ENCODE measurements at places on chromosomes 6 and 20. TPM values are rescaled to one million over a fixed set of nuclear protein-coding genes. Genes with fewer than 3 reads are reported as not detected.

GRCh38 chr6:33983109-33983716 lies 162.7 kb downstream of the GRM4 start:
- peaks cover 7% of the 10 kb centered on the region for H3K4me1 ChIP-seq
- H3K27me3 ChIP-seq: peaks cover under 1% of the 10 kb centered on the region
- H3K27ac ChIP-seq: no peak overlapping the region
- no peaks in the 10 kb centered on the region for H3K36me3 ChIP-seq
- H3K4me3 ChIP-seq: no peak overlapping the region

DNA sequence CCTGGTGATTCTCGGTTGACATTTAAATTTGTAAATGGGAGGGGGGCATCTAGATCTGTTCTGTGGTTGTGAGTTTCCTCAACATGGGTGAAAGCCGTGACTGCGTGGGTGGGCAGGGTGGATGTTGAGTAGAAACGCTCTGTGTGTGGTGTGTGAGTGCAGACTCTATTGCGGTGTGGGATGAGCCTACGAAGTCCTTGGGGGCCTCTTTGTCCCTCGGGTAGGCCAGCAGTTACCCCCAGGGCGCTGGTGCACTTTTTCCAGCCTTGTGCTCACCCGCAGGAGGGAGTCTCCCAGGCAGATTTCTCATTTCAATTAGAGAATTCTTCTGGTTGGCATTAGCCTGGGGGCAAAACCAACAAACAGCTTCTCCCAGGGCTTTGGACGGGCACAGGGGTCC lies 10.6 kb downstream of the TOX2 start:
- H3K27me3 ChIP-seq: peaks cover 77% of the 10 kb centered on the region
- no peak overlapping the region for H3K27ac ChIP-seq
- no peak for DNase-seq
- H3K4me3 ChIP-seq: no peak overlapping the region

DNA sequence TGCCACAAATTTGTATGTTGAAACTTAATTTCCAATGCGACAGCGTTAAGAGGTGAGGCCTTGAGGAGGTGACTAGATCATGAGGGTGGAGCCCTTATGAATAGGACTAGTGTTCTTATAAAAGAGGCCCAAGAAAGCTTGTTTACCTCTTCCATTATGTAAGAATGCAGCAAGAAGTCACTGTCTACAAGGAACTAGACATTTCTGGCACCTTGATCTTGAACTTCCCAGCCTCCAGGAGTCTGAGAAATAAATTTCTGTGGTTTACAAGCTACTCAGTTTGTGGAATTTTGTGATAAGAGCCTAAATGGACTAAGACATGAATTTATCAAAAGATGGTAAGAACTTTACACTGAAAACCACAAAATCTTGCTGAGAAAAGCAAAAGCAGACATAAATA lies 173.6 kb upstream of the SGK1 start:
- H3K36me3 ChIP-seq: peaks cover 2% of the 10 kb centered on the region
- no peaks in the 10 kb centered on the region for H3K4me1 ChIP-seq
- H3K27me3 ChIP-seq: no peaks in the 10 kb centered on the region
- H3K27ac ChIP-seq: no peak overlapping the region
- no peak for DNase-seq
- no peak overlapping the region for H3K4me3 ChIP-seq

- H3K27ac ChIP-seq: peak overlapping the region; percentile 85
- no peak for DNase-seq
- H3K27me3 ChIP-seq: no peaks in the 10 kb centered on the region
- peaks cover 39% of the 10 kb centered on the region for H3K4me1 ChIP-seq
Observed at GRCh38 chr6:34697904-34698559, 1.5 kb upstream of the ILRUN start.

GRCh38 chr6:71383901-71384489 lies 95.4 kb downstream of the OGFRL1 start:
- no peaks in the 10 kb centered on the region for H3K4me1 ChIP-seq
- no peaks in the 10 kb centered on the region for H3K36me3 ChIP-seq
- H3K27me3 ChIP-seq: peaks cover 3% of the 10 kb centered on the region
- no peak overlapping the region for H3K4me3 ChIP-seq
- DNase-seq: no peak
- H3K27ac ChIP-seq: no peak overlapping the region

DNA sequence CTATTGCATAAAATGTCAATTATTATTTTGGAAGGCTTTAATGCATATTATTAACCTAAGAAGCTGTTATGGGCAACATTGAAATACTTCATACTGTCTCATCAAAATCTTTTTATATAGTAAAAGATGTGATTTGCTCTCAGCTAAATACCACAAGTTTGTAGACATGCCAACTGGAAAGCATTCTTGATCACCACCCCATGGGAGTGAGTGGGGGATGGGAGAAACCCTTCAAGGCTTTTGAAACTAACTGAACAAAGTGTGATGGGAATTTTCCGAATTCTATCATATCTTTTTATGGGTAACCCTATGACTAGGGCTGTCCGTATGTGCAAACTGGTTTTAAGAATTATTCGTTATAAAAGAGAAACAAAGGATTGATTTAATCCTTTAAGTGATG lies 377.3 kb upstream of the JAG1 start:
- no peak overlapping the region for H3K27ac ChIP-seq
- no peaks in the 10 kb centered on the region for H3K36me3 ChIP-seq
- H3K4me1 ChIP-seq: no peaks in the 10 kb centered on the region
- H3K4me3 ChIP-seq: no peak overlapping the region

- peak; percentile 65 for DNase-seq
- peak overlapping the region; percentile 99 for H3K27ac ChIP-seq
- peak overlapping the region; percentile 97 for H3K4me3 ChIP-seq
- peaks cover 62% of the 10 kb centered on the region for H3K4me1 ChIP-seq
Observed at GRCh38 chr6:32840604-32841246, 2.2 kb upstream of the TAP2 start.

- H3K4me1 ChIP-seq: peaks cover 2% of the 10 kb centered on the region
- no peak for DNase-seq
- no peaks in the 10 kb centered on the region for H3K36me3 ChIP-seq
- H3K4me3 ChIP-seq: no peak overlapping the region
- H3K27ac ChIP-seq: no peak overlapping the region
Observed at GRCh38 chr6:31001281-31001888, 8.9 kb upstream of the MUC22 start.

- DNase-seq: no peak
- no peak overlapping the region for H3K27ac ChIP-seq
- H3K27me3 ChIP-seq: peaks cover 23% of the 10 kb centered on the region
- H3K4me1 ChIP-seq: no peaks in the 10 kb centered on the region
Observed at GRCh38 chr6:70336996-70337742, 34.3 kb upstream of the COL9A1 start.

DNA sequence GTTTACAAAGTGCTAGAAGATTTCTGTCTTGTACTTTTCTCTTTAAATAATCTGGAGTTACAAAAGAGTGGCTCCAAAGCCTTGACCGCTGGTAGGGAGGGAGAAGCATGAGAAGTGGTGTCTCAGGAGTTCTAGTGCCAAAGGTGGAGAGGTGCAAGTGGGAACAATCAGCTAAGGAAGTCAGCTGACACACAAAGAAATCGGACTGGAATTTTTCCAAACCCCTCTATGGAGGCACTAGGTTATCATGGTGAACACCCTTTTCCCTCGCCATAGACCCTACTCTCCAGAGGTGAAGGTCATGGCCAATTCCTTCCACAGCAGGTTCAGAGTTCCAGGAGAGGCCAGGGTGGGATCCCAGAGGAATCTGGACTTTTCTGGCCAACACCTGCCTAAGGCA lies 14.8 kb downstream of the PLAGL2 start:
- peaks cover 19% of the 10 kb centered on the region for H3K4me1 ChIP-seq
- H3K36me3 ChIP-seq: peaks cover 44% of the 10 kb centered on the region
- DNase-seq: no peak
- no peak overlapping the region for H3K4me3 ChIP-seq
- H3K27ac ChIP-seq: no peak overlapping the region

- H3K27me3 ChIP-seq: peaks cover 5% of the 10 kb centered on the region
- no peak overlapping the region for H3K4me3 ChIP-seq
- no peaks in the 10 kb centered on the region for H3K36me3 ChIP-seq
- H3K4me1 ChIP-seq: no peaks in the 10 kb centered on the region
- no peak for DNase-seq
- no peak overlapping the region for H3K27ac ChIP-seq
Observed at GRCh38 chr6:116335612-116336215, 35.0 kb upstream of the DSE start.

GRCh38 chr6:159125014-159125609 lies 44.1 kb upstream of the FNDC1 start:
- DNase-seq: no peak
- H3K27me3 ChIP-seq: peaks cover 20% of the 10 kb centered on the region
- H3K36me3 ChIP-seq: no peaks in the 10 kb centered on the region
- no peaks in the 10 kb centered on the region for H3K4me1 ChIP-seq
- H3K4me3 ChIP-seq: no peak overlapping the region

DNA sequence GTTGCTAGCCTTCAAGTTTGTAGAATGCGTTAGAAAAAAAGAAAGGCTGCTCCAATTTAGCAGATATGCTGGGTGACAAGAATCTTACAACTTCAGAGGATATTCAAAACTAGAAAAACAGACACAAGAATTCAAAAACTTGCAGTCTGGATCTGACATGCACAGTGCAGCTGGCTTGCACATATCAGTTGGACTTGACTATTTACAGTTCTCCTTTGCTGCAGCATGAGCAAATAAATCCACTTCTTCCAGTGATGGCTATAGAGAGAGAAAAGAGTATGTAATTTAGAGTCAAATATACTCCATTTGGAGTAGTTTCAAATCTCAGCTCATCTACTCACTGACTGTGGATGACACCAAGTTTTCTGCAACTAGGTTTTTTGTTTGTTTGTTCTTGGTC lies 247.0 kb downstream of the RIMS1 start:
- no peaks in the 10 kb centered on the region for H3K36me3 ChIP-seq
- no peak for DNase-seq
- no peak overlapping the region for H3K27ac ChIP-seq
- H3K27me3 ChIP-seq: no peaks in the 10 kb centered on the region

GRCh38 chr6:130583268-130583667 lies 217.5 kb downstream of the TMEM200A start:
- DNase-seq: no peak
- peaks cover 6% of the 10 kb centered on the region for H3K36me3 ChIP-seq
- H3K27ac ChIP-seq: no peak overlapping the region
- peaks cover 1% of the 10 kb centered on the region for H3K27me3 ChIP-seq
- peaks cover 7% of the 10 kb centered on the region for H3K4me1 ChIP-seq

DNA sequence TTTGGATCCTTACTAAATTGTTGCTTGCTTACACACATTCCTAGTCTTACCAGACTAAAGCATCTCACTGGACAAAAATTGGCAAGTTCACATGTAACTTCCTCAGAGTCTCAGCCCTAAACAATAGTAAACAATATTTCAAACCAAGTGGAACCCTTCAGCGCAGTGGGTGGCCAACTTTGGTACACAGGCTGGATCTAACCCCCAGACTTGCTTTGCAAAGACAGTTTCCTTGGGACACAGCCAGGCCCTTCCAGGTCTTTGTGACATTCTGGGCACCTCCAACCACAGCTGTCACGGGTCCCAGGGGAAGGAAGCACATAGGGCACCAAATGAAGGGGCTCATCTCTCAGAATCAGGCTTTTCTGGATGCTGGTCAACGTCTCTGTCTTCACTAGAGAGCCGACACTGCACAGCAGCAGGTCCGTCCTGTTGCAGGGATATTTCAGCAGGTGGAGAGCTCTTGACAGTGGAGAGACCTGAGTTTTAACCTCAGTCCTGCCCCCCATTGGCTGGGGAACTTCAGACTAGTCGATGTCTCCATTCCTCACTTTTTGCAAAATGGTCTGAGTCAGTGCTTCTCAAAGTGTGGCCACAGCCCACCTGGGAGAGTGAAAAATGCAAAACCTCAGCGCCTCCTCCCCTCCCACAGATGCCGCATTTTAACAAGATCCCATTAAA lies 91.4 kb downstream of the BFSP1 start:
- peaks cover 26% of the 10 kb centered on the region for H3K27me3 ChIP-seq
- no peak for DNase-seq
- no peaks in the 10 kb centered on the region for H3K36me3 ChIP-seq
- no peak overlapping the region for H3K27ac ChIP-seq

DNA sequence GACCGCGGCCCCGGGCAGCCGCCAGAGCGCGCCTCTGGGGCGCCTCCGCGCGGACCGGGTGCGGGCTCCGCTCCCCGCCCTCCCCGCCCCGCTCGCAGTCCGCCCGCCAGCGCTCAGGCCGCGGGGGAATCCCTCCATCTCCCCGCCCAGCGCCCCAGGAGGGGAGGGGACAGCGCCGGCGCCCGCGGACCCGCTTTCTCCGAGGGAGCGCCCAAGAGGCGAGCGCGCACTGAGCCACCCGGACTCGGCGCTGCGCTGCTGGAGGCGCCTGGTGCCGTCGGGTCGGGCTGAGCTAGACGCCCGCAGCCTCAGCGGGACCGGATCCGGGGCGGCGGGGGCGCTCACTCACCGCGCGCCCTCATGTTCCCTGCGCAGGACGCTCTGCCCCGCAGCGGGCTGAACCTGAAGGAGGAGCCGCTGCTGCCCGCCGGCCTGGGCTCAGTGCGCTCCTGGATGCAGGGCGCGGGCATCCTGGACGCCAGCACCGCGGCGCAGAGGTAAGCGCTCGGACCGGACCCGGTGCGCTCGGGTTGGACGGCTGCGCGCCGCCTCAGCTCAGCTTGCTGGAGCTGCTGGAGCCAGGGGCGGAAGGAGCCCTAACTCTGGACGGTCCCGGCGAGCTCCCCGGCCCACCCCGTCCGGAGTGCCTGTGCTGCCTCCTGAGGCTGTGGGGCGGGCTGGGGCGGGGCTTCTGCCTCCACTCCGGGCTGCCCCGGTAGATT lies 867 bp downstream of the EBF4 start:
- peaks cover 53% of the 10 kb centered on the region for H3K27me3 ChIP-seq
- H3K36me3 ChIP-seq: peaks cover 3% of the 10 kb centered on the region
- DNase-seq: peak; percentile 39

DNA sequence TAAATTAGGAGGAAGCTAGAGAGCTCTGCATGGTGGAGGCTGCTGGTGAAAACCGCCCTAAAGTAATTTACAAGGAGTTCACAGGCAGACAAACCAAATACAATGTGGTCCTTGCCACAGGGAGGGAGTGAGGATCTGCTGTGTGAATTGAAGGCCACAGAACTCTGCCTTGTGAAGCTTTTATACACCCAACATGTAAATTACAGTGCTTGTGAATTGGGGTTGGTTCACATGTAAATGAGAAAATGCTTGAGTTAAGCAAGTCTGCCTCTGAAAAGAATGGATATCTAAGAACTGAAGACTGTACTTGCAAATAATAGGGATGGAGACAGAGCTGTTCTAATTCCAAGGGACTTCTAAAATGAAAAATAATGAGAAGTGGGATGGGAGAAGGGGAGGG lies 194.2 kb downstream of the SLC35F1 start:
- DNase-seq: no peak
- no peak overlapping the region for H3K4me3 ChIP-seq
- H3K4me1 ChIP-seq: no peaks in the 10 kb centered on the region
- H3K27ac ChIP-seq: no peak overlapping the region
- no peaks in the 10 kb centered on the region for H3K27me3 ChIP-seq

- DNase-seq: peak; percentile 46
- peaks cover 2% of the 10 kb centered on the region for H3K27me3 ChIP-seq
- H3K36me3 ChIP-seq: peaks cover 6% of the 10 kb centered on the region
Observed at GRCh38 chr6:108260126-108260808, 573 bp downstream of the SNX3 start.

- no peak overlapping the region for H3K27ac ChIP-seq
- no peaks in the 10 kb centered on the region for H3K27me3 ChIP-seq
- no peaks in the 10 kb centered on the region for H3K36me3 ChIP-seq
- DNase-seq: no peak
- peaks cover 2% of the 10 kb centered on the region for H3K4me1 ChIP-seq
- H3K4me3 ChIP-seq: no peak overlapping the region
Observed at GRCh38 chr6:3770023-3770720, 18.7 kb upstream of the PXDC1 start.

- H3K27me3 ChIP-seq: no peaks in the 10 kb centered on the region
- peak overlapping the region; percentile 56 for H3K27ac ChIP-seq
- no peak for DNase-seq
- peaks cover 58% of the 10 kb centered on the region for H3K36me3 ChIP-seq
Observed at GRCh38 chr20:49052334-49052733, 6.2 kb downstream of the CSE1L start.

Gene C6orf15
- not detected for total RNA-seq

Gene SAPCD1
- total RNA-seq: 10.7 TPM

Gene MAS1
- not detected for total RNA-seq

Gene COL9A1
- total RNA-seq: not detected

Gene RAD21L1
- not detected for total RNA-seq
